ENCODE measurements at places on chromosomes 16 and 17. TPM values are rescaled to one million over a fixed set of nuclear protein-coding genes. Genes with fewer than 3 reads are reported as not detected.

GRCh38 chr17:266219-266618 lies 84.8 kb upstream of the DOC2B start:
- no peak for DNase-seq

DNA sequence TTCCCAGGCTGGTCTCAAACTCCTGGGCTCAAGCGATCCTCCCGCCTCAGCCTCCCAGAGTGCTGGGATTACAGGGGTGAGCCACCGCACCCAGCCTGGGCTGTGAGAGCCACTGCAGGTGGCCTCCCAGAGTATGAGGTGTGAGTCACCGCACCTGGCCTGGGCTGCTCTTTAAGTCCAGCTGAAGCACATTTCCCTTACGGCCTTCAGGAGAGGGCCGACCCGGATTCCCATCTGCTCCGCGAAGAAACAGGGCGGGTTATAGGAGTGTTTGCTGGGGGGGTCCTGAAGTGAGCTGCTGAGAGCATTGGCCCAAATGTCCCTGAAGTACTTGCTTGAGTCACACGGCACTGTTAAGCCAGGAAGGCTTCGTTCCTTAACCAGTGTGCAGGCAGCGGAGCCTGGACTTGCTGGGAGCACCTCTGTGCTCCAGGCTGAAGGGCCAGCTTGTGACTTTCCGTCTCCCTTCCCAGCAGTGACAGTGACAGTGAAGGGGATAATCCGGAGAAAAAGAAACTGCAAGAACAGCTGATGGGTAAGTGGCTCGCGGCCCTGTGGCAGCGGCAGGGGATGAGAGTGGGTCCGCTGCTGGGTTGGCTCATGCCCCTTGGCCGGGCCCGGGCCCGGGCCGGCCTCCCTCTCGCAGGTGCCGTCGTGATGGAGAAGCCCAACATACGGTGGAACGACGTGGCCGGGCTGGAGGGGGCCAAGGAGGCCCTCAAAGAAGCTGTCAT lies 7.2 kb downstream of the VPS4A start:
- DNase-seq = no peak

GRCh38 chr16:27389272-27389961 lies 12.6 kb upstream of the IL21R start:
- DNase-seq = no peak

The CCL14 gene
- 1.1 TPM for total RNA-seq

The IL17C gene
- total RNA-seq = not detected
